ENCODE measurements at places on chromosomes 5 and 9.

- no peak for DNase-seq
Observed at GRCh38 chr5:100165309-100165708, 369.9 kb upstream of the FAM174A start.

DNA sequence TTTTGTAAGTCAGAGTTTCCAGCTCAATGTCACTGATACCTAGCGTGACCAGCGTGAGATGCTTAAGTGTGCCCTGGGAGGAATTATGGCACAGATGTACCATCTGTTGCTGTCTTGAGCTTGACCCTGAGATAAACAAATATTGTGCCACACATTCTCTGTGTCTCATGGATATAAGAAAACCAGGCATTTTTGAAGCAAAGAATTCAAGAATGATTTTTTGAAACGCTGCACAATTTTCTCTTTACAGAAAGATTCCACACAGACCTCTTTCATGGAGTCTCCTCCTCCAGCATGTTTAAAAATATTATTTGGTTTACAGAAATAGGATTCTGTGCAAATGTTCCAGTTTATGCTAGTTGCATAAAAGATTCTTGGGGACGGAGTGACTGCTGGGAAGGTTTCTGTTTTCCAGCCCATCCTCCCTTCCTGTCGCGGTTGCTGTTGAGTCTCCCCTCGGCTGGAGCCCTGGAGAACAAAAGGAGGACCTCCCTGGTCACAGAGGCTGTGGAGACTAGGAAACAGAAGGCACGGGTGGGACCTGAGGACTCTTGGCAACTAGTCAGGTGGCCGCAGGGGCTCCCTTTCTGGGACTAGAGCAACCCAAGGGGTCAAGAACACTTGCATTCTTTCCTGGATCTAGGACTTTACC is 120.8 kb downstream of the RASGRF2 start:
- DNase-seq, result peak; percentile 37

- peak; percentile 50 for DNase-seq
Observed at GRCh38 chr9:93059011-93059714, 662 bp downstream of the SUSD3 start.

- no peak for DNase-seq
Observed at GRCh38 chr5:73170522-73170921, 2.5 kb upstream of the TMEM174 start.

DNA sequence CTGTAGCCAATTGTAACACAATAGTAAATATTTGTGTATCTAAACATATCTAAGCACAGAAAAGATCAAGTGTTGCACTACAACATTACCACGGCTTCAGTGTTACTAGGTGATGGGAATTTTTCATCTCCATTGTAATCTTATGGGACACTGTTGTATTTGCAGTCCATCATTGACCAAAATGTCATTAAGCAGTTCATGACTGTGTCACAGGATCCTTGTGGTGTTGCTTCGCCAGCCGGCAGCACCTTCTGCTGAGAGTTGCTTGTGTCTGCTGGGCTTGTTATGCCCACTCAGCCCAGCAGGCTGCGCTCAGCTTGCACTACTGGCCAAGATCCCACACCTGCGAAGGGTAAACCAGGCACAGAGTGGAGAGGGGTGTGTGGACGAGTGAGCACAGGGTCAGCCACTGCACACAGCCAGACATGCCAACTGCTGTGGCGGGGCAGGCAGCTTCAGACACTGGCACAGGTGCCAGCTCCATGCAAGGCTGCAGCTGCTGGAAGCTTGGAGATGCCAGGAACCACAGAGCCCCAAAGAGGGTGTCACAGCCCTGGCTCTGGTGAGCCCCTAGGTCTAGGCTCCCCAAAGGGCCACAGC is 273.7 kb downstream of the CETN3 start:
- no peak for DNase-seq

DNA sequence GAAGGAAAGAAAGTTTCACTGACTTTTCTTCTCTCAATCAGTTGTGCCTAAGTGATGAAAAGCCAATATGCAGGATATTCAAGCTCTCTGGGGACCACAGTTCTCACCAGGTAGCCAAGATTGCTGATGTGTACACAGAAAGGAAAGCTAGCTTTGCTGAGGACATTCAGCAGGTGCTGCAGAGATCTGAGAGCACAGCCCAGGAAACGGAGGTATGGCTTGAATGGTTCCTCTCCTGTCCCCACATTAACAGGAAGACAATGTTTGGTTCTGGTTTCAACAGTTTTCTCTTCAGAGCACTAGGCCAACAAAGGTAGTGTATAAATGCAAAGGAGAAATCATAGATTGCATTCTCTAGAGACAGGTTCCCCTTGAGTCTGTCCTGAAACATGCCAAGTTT is 69.6 kb downstream of the PTPDC1 start:
- DNase-seq, result no peak

- DNase-seq, result no peak
Observed at GRCh38 chr5:166074582-166075481, 2216.6 kb upstream of the WWC1 start.

GRCh38 chr5:33312571-33313549 is 127.9 kb upstream of the TARS1 start:
- no peak for DNase-seq

Data from Ammon's horn (tissue), 1 donor.